ENCODE measurements at places on chromosomes 12 and 14.

DNA sequence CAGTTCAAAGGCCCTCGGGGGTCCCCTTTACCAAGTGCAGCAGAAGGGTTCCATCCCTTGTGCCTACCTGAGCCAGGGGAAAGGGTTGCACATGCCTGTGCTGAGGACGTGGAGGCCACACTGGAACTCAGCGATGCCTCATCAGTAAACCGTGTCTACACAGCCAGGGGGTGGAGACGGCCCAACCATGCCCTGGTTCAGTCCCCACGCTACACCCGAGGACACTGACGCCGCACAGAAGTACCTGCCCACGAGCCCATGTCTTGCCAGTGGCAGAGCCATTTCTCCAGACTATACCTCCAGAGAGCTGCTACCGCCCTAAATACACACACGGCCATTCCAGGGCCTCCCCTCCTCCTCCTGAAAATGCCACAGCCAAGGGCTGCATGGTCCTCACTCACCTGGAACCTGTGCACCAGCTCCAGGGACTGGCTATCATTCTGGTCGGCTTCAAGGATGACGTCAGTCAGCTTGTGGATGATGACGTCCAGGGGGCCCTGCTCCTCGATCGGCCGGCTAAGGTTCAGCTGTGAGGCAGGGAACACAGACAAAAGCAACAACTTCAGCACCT lies 93.4 kb downstream of the CHGA start:
- no peak for DNase-seq

GRCh38 chr14:94001501-94002396 lies 4.6 kb downstream of the CCDC197 start:
- DNase-seq = no peak

- DNase-seq = no peak
Observed at GRCh38 chr12:26623136-26623535, 209.9 kb downstream of the ITPR2 start.

- no peak for DNase-seq
Observed at GRCh38 chr14:24260026-24260779, 2.8 kb downstream of the TGM1 start.

DNA sequence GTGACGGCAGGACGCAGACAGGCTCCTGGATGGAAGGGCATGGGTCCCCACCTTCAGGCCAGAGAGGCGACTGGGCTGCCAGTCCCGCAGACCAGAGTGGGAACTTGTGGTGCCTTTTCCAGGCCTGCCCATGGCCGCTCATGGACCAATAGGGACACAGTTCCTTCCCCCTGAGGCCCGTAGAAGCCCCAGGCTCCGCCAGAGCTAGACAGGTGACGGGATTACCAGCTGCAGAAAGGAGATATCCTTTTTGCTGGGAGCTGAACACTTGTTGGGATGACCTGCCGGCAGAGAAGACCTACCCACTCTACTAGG lies 73.6 kb upstream of the RASSF8 start:
- DNase-seq = no peak

GRCh38 chr12:120882055-120882555 lies 22.1 kb downstream of the SPPL3 start:
- no peak for DNase-seq

DNA sequence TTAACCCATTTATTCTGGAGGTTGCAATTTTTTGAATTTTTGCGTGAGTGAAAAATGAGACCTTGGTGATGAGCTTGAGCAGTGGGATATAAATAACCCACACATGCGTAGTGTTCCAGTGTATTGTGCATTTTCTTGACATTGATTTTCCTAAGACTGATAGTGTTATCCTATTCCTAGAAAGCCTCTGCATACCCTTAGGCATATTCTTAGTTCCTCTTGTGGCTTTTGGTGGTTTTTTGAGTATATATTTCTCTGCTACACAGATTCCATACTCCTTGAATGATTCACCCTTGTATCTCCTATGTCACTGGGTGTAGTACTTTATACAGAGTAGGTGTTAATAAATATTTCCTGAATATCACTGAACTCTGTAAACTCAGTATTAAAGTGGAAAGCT lies 363.4 kb upstream of the PDE3A start:
- no peak for DNase-seq

GRCh38 chr14:90614696-90615516 lies 201.3 kb downstream of the TTC7B start:
- DNase-seq = no peak

DNA sequence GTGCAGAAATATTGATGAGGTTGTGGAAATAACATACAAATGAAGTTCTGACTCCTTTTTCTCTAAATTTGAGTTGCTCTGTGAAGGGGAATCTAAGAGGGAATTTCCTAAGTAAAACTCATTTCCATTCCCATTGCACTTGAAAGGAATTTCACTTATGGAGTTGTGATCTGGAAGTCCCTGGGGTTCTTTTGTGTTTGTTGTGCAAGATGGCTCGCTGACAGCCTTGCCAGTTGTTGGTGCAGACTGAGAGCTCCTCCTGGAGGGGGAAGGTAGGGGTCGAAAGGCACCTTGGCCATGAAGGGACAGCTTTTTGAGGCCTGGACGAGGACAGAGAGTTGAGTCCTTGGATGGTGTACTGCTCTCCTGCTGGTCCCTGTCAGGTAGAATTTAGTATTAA lies 72.0 kb downstream of the C12orf56 start:
- DNase-seq = no peak

DNA sequence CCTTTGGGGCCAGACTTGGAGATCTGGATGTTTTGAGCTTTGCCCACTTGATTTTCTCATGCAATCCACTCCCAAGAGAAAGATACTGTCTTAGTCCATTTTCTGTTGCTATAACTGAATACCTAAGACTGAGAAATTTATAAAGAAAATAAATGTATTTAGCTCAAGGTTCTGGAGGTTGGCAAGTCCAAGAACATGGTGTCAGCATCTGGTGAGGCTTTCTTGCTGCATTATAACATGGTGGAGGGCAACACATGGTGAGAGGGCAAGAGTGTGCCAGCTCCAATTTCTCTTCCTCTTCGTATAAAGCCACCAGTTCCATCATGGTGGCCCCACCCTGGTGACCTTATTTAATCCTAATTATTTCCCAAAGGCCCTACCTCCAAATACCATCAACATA lies 39.6 kb upstream of the NFKBIA start:
- DNase-seq = no peak

DNA sequence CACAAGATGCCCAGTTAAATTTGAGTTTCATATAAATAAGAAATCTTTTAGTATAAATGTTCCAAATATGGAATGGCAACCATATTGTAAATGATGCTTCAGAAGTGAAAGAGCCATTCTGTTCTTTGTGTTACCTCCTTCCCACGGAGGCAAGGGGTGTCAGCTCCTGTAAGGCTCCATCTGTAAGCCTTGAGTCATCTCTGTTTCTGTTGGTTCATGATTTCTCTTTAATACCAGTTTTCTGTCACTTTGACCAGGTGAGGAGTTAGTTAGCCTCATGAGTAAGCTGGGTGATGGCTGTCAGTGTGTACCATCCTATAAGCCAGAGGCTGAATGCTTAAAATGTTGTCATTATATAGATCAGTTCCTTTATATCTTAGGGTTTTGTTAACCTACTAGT lies 61.9 kb downstream of the TMEM30B start:
- DNase-seq = no peak

- no peak for DNase-seq
Observed at GRCh38 chr12:65300679-65301349, 22.3 kb downstream of the MSRB3 start.

- DNase-seq = no peak
Observed at GRCh38 chr12:53414756-53415417, 8.8 kb upstream of the AMHR2 start.

- DNase-seq = no peak
Observed at GRCh38 chr12:6347367-6348338, 5.8 kb upstream of the TNFRSF1A start.

DNA sequence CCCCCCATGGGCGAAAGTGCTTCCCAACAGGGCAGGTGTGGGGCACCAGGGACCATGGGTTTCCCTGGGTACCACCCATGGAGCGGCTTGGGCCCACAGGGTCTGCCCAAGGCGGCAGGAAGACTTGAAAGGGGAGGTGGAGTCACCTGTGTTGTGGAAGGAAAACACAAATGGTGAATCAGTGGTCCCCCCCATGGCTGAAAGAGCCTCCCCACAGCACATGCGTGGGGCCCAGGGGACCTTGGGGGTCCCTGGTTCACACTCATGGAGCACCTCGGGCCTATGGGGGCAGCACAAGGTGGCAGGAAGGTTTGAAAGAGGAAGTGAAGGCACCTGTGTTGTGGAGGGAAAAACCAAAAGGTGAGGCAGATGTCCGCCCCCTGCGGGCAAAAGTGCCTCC lies 581.9 kb downstream of the ALG10 start:
- DNase-seq = no peak

- no peak for DNase-seq
Observed at GRCh38 chr12:575129-575502, 88.1 kb downstream of the NINJ2 start.

- DNase-seq = no peak
Observed at GRCh38 chr14:93946104-93946503, 19.0 kb downstream of the FAM181A start.

DNA sequence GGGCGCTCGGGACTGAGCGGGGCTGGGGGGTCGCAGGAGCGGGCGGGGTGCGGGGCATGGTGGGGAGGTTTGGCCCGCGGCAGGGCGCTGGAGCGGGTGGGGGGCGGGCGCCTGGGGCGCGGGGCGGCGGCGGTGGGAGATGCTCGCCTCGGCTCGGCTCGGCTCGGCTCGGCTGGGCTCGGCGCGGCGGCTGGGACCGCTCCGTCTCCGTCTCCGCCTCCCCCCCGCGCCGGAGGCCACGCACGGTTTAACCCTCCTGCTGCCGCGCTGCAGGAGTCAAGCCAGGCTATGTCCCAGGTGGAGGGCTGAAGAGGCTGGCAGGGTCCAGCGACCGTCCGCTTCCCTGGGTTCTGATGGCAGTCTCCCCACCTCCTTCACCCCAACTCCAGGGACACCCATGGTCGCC lies at the start of gene PIANP:
PIANP (minus strand) TSS at position 170 of the 406 bp plus-strand sequence. CDS start 2,754 bp downstream, outside the sequence.
- peak; percentile 6 for DNase-seq

DNA sequence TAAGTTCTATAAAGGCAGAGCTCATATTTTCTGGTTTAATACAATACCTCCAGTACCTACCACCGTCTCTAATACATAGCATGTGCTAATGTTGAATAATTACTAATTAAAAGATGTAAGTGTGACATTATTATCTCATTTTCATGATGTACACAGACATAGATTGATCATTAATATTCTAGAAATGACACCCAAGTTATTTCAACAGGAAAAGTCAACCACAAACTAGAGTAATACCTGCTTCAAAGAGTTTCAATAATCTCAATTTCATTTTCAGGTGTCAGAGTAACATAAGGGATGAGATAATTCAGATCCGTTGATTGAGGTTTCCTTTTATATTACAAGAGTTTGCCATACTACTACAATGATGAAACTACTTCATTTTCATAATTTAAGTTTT lies 388.9 kb downstream of the SOX5 start:
- DNase-seq = no peak

DNA sequence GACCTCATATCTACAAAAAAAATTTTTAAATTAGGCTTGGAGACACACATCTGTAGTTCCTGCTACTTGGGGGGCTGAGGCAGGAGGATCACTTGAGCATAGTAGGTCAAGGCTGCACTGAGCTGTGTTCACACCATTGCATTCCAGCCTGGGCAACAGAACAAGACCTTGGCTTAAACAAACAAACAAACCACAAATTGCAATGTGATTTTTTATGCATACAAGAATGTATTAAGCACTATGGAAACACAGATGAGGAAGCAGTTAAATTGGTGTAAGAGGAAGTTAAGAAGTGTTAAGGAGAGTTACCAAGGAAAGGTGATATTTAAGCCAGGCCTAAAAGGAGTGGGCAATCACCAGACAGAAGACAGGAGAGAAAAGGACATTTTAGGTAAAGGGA lies 83.6 kb upstream of the HECTD1 start:
- DNase-seq = no peak

- DNase-seq = no peak
Observed at GRCh38 chr14:58584383-58584782, 53.4 kb upstream of the DACT1 start.

DNA sequence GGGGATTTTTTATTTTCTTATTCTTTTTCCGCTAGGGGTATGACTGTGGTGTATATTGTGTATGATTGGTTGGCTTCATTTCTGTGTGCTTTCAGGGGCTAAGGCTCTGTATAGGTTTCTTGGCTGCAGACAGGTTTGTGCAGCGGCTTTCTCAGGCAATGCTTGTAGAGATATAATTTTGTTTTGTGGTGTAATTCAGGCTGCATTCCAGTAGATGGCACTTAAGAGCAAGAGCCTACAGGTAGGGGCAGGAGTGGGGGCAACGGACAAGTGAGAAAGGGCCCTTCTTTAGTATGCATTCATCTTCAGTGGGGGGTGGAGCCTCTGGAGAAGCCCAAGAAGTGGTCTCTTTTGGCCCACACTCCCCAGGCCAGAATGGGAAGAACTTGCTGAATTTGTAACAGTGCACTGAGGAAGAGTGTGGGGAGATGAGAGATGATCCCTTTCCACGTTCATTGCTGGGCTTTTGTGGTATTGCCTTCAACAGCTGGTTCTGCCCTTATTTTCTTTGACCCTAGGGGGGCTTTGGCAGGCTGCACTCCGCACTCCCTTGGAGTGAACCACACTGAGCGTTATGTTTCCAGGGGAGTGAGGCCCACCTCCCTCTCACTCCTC lies 78.6 kb downstream of the IFNG-AS1 start:
- no peak for DNase-seq

DNA sequence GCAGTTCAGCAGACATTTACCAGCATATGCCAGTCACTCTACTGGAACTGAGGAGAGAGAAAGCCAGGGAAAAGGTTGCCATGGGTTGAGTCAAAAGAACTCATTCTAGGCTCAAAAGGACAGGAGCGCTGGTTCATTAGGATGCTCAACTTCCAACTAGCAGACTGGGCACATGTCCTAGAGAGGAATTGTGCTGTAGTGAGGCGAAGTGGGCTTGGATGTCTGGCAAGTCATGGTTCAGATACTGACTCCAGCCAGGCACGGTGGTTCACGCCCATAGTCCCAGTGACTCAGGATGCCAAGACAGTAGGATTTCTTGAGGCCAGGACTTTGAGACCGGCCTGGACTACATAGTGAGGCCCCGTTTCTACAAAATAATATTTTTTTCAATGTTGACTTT lies 281.5 kb downstream of the CACNA1C start:
- DNase-seq = no peak

- DNase-seq = no peak
Observed at GRCh38 chr14:73660511-73660910, 15.7 kb downstream of the DNAL1 start.

GRCh38 chr14:95915330-95915729 lies 38.7 kb downstream of the TUNAR start:
- no peak for DNase-seq
